ENCODE measurements at places on chromosomes 7 and 10.

- DNase-seq = no peak
Measured at GRCh38 chr10:91340613-91341362, 69.4 kb upstream of the HECTD2 start.

DNA sequence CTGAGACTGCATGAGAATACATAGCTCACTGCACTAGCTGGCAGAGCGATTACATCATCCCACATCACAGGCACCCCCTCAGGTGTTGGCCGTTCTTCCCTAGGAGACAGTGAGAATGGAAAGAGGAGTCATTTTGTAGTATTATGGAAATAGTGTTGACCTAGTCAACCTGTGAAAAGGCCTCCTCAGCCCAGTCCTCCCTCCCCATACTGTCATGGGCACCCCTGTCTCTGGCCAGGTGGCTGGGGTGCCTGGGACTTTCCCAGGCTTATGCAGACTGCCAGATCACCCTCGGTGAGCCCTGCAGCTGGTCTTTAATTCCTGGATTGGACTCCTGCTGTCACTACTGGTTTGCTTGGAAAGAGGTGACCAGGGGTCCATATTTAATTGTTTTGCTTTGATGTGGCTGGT, 4.0 kb downstream of the INPP5A start:
- DNase-seq = no peak

GRCh38 chr7:95545673-95546072, 50.6 kb downstream of the PDK4 start:
- no peak for DNase-seq

- no peak for DNase-seq
Measured at GRCh38 chr10:114206902-114207301, 27.7 kb downstream of the TDRD1 start.

GRCh38 chr10:1465418-1465911, 271.9 kb downstream of the ADARB2 start:
- no peak for DNase-seq

DNA sequence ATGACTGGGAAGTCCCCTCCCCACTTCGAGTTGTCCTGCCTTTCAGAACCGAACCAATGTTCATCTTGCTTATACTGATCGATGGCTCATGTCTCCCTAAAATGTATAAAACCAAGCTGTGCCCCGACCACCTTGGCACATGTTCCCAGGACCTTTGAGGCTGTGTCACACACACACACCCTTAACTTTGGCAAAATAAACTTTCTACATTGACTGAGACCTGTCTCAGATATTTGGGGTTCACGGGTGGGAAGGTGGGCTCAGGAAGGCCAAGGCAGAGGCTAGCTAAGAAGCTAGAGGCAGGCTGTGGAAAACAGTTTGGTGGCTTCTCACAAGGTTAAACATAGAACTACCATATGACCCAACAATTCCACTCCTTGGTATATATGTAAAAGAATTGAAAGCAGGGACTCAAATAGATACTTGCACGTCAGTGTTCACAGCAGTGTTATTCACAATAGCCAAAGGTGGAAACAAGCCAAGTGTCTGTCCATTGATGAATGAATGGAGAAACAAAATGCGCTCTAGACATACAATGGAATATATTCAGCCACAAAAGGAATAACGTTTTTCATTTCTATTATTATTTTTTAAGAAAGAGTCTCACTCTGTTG, 15.4 kb downstream of the PRF1 start:
- DNase-seq = no peak

- no peak for DNase-seq
Measured at GRCh38 chr10:79400146-79401004, 45.0 kb downstream of the ZCCHC24 start.

- no peak for DNase-seq
Measured at GRCh38 chr7:22989643-22990587, 24.0 kb downstream of the HYCC1 start.

GRCh38 chr7:66050990-66051448, 24.6 kb upstream of the ASL start:
- DNase-seq = no peak

GRCh38 chr7:110119883-110120581, 970.9 kb upstream of the LRRN3 start:
- no peak for DNase-seq

DNA sequence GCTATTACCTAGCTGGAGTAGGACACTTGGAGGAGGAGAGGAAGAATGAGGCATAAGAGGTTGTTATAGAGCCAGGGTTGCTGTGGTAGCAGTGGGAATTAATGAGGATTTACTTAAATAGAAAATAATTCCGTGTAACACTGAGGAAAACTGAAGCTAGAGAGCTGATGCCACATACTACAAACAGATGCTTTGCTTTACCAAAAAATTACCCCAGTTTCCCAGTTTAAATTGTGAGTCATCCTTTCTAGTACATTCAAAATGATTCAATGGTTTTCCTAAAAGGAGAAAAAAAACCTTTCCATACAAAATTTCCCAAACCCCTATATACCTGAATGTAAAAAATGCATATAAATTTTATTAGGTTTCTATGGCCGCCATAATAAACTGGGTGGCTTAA, 58.3 kb downstream of the ZNF518A start:
- no peak for DNase-seq

DNA sequence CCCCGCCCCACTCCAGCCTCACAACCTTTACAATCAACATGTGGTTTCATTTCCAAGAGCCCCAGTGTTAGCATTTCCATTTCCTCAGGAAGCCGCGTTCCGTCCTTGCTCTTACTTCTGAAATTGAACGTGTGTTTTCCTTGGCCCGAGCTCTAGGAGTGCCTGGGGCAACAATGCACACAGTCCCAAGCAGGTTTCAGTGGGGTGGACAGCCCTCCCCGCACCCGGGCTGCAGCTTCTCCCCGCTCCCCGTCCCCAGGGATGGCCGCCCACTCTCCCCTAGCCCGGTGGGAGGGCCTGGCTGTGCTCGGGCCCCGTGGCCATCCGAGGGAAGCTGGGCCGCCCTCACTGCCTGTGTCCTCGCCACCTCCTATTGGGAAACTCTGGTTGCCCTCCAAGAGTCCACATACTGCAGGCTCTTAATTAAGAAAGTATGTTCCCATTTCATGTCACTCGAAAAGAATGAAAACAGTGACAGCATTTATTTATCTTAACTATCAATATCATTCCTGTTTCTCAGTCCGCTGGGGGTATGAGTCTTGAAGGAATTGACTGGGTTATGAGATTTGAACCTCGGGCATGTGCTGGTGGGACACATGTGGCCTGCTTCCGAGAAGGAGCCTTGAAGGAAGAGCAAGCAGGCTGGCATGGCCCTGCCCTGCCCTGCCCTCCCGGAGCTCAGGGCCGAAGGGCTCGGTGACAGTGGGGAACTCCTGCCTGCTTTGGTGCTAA, 163.8 kb downstream of the GRK5 start:
- no peak for DNase-seq

DNA sequence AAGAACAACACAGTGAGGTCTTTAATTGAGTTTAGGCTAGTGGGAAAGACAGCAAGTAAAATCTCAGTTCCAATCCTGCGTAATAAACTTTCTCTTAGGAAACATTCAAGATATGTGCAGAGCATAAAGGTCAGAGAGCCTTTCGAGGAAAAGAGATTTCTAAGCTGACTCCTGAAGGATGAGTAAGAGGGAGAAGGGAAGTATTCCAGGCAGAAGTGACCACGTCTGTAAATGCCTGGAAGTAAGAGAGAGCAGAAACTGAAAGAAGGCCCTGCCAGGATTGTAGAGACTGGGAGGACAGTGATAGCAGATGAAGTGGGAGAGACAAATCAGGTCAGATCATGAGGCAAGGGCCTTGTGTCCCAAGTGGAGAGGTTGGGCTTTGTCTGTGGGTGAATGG, 41.8 kb downstream of the PNLIPRP3 start:
- DNase-seq = no peak

DNA sequence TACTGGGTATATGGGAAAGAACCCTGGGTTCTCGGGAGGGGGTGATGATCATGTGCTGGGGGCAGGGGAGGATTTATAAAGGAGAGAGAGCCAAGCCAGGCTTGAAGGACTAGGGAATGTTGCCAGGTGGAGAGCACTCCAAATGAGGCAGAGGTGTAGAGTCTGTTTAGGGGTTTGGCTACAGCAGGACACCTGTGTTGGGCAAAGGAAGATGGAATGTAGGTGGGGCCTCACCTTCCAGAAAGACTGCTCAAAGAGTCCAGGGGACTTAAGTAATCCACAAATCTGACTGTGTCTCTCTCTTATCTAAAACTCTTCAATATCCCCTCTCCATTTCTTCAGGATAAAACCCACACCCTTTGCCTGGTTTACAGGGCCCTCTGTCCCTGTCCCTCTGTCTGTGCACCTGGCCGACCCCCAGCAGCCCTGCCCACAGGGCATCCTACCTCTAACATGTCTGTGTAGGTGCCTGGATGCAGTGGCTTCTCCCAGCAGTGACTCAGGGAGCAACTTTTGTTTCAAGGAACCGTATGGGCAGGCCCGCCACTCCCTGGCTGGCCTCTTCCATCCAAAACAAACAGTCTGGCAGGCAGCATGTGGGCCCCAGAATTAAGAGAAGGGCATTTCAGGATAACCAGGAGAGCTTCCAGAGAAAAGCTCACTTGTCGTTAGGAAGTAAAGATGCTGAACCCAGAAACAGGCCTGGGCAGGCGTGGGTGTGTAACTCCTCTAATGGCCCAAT, 10.6 kb upstream of the PLEKHA1 start:
- DNase-seq = no peak

GRCh38 chr7:45161138-45161537, 3.5 kb downstream of the RAMP3 start:
- DNase-seq = no peak

DNA sequence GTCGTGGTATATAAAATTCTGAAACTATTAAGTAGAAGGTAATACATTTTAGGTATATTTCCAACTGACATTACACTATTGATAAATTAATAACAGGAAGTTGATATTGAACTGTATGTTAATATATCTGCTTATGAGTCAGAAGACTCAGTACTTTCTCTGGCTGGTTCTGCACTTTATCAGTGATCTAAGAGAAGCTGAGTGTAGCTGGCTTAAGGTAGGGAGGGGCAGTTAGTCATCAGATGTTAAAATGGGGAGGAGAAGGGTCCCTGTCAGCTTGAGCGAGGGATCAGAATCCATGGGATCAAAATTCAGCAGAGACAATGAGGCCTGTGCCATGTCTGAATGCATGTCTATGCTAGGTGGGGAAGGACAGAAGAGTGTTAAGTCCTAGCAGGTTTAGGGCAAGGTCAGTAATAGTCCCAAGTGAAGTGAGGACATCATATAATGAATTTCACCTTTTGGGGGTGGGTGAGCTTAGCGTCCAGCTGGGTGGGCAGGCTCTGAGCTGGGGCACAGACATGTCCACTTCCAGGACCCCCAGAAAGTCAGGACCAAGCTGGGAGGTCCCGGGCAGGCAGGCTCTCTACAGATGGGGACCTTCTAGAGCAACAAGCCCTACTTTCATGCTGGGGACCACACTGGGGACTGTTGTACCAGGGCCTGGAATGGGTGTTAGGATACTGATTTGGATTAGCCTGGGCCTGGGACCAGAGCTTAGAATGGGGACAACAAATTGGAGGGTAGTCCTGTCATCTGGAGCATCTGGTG, 82.9 kb downstream of the WDFY4 start:
- no peak for DNase-seq

- no peak for DNase-seq
Measured at GRCh38 chr10:775245-776075, 86.0 kb upstream of the DIP2C start.

DNA sequence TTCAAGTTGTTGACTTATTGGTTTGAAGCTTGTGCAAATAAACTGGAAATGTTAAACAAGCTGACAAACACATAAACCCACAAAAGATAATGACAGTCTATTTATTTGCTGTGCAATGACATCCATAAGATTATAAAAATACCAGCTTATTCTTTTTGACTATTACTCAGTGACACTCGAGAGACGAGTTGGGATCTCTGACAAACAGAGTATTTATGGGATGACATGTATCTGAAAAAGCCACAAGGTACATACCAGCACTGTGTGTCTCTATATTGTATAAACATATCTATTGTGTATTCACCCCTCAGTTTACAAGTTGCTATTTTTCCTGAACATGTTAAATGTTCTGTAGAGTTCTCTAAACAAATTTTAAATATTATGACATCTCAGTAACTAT, 88.9 kb downstream of the CHRM2 start:
- no peak for DNase-seq

DNA sequence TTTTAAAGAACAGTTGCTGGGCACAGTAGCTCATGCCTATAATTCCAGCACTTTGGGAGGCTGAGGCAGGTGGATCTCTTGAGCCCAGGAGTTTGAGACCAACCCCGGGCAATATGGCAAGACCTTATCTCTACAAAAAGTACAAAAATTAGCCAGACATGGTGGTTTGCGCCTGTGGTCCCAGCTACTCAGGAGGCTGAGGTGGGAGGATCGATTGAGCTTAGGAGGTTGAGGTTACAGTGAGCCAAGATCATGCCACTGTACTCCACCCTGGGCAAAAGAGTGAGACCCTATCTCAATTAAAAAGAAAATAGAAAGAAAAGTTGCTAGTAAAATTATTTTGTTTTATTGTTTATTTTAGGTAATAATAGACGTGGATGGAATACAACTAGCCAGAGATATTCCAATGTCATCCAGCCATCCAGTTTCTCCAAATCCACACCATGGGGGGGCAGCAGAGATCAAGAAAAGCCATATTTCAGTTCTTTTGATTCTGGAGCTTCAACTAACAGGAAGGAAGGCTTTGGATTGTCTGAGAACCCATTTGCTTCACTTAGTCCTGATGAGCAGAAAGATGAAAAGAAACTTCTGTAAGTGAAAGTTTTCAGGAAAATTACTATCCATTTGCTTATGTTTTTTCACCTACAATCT, 3.0 kb downstream of the NUP42 start:
- DNase-seq = no peak

DNA sequence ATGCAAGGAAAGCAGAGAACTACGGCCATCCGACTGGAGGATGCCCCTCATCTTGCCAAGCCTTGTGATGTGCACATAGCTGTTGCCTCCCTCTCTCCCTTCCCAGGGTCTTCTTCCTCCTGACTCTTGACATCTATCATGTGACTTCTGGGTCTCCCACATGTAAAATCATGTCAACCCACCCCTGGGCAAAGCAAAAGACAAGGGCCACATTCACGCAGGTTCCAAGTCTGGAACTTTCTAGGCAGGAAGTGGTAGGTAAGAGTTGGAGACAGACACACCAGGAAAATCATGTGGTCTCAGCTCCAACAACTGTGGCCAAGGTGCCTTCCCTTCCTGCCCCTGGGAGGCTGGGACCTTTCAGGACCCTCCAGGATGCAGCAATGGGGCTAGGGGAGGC, 187.3 kb downstream of the CXCL12 start:
- DNase-seq = no peak

- no peak for DNase-seq
Measured at GRCh38 chr10:121648493-121648892, 50.2 kb upstream of the FGFR2 start.

GRCh38 chr10:70492786-70493659, 14.5 kb downstream of the PALD1 start:
- DNase-seq = no peak
